Regular cardiac myocyte (primary cell): ENCODE measurements at places on chromosomes 1 and 21. TPM values are rescaled to one million over a fixed set of nuclear protein-coding genes. Genes with fewer than 3 reads are reported as not detected.

Gene GPR52
- total RNA-seq = 0.28 and 0.38 TPM in 2 replicates

Gene TFF3
- total RNA-seq = 0.58 TPM in 1 of 2 replicates, not detected in the other

Gene NCF2
- total RNA-seq = 0.19 and 0.56 TPM in 2 replicates

Gene PFKFB2
- 1.5 and 6.5 TPM in 2 replicates for total RNA-seq

Gene HFM1
- total RNA-seq = under 0.01 and 0.28 TPM in 2 replicates

Gene LCE2A
- not detected in 2 replicates for total RNA-seq

Gene NUAK2
- 5.1 and 5.2 TPM in 2 replicates for total RNA-seq

Gene PRXL2B
- total RNA-seq = 11.0 and 13.8 TPM in 2 replicates

Gene ZNF436
- 14.6 and 26.8 TPM in 2 replicates for total RNA-seq

Gene SH3D21
- 3.6 and 8.5 TPM in 2 replicates for total RNA-seq

Gene C1orf185
- not detected in 2 replicates for total RNA-seq

Gene IRF6
- 0.19 and 0.85 TPM in 2 replicates for total RNA-seq

Gene TM2D1
- 43.7 and 97.0 TPM in 2 replicates for total RNA-seq

Gene PLA2G2F
- total RNA-seq = not detected in 2 replicates
